ENCODE measurements at places on chromosomes 5 and 9.

DNA sequence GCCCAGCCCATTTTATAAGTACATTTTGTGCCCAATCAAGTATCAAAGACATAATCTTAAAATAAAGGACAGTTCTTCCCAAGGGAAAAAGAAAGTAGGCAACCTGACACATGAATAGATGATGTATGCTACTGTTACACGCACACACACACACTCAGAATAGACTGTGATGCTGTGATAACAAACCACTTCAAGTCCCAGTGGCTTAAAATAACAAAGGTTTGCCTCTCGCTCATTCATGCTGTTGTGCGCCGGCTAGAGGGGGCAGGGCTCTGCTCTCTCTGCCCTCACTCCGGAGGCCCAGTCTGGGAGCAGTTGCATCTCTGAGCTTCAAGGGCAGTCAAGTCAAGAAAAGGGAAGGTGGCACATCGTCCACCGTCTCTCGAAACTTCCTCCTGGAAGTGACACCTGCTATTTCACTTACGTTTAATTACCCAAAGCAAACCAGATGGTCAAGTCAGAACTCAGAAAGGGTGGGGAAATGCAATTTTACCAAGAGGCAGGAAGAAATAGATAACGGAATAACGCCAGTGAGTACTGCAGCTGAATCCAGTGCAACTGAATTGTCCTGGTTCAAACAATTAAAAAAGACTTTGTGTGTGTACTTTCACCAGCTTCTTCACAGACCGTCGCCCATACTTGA lies 43.3 kb downstream of the ANKRD33B start:
- DNase-seq: peak; percentile 26

DNA sequence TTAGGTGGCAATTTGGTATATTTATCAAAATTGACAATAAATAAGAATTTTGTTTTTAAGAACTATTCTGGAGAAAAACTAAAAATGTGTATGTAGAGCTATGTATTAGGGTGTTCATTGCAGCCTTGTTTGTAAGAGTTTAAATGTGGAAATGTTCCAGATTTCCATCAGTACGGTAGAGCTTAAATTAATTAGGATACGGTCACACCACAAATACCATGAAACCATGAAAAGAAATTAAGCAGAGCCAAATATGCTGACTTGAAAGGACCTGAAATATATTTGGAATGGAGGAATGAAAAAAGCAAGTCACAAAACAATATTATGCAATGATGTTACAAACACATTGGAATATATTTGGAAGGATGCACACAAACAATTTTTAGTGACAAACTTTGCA lies 64.6 kb downstream of the ACTBL2 start:
- DNase-seq: peak; percentile 52

- no peak for DNase-seq
These were observed 10.0 kb downstream of the MOCS2 start for GRCh38 chr5:53099546-53099945.

GRCh38 chr5:152264645-152265254 lies 140.3 kb downstream of the NMUR2 start:
- no peak for DNase-seq

GRCh38 chr9:108168236-108168850 lies 678.8 kb upstream of the KLF4 start:
- no peak for DNase-seq

- no peak for DNase-seq
These were observed 31.9 kb downstream of the ICE1 start for GRCh38 chr5:5454391-5454790.

DNA sequence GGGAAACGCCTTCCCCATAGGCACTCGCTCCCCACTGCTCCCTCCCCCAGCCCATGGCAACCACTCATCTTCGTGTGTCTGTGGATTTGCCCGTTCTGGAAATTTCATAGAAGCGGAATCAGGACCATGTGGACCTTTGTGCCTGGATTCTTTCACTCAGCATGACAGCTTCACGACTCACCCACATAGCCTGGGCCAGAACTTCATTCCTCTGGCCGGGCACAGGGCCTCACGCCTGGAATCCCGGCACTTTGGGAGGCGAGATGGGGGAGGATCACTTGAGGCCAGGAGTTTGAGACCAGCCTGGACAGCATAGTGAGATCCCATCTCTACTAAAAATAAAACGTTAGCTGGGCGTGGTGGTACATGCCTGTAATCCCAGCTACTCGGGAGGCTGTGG lies 12.1 kb upstream of the DIPK1B start:
- DNase-seq: peak; percentile 51

All from fibroblast of skin of right quadriceps (primary cell).